ENCODE measurements at places on chromosomes 3 and 15.

- DNase-seq = peak; percentile 20
Measured at GRCh38 chr3:52372822-52373504, 56.8 kb downstream of the DNAH1 start.

DNA sequence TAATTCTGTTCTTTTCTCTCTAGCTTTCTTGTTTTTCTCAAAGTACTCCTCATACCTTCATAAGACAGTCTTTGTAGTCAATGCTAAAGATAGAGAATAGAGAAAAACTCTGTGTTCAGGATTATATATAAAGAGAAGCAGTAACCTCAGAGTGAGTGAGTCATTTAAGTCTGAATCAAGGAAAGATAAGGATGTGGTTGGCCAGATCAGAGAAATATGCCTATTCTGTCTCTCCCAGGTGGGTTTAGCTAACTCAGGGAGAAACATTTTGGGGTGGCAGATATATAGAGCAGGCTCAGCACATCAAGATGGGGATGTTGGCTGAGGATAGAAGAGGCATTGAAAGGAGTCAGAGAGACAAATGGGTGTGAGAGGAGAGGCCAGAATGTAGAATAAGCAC, 31.4 kb downstream of the GTF2E1 start:
- no peak for DNase-seq

DNA sequence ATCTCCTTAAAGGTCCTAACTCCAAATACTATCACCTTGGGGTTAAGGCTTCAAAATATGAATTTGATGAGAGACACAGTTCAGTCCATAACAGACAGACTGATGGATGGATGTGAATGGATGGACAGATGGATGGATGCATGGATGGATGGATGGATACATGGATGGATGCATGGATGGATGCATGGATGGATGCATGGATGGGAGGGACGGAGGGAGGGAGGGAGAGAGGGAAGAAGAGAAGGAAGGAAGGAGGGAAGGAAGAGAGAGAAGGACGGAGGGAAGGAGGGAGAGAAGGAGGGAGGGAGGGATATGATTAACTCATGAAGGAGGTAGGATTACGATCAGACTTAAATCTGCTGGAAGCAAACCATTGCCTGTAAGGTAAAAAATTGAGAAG, 192.4 kb downstream of the LRRN1 start:
- no peak for DNase-seq

GRCh38 chr3:61846488-61846887, 285.1 kb downstream of the PTPRG start:
- DNase-seq = no peak

GRCh38 chr3:105513042-105513441, 146.3 kb downstream of the ALCAM start:
- DNase-seq = no peak

DNA sequence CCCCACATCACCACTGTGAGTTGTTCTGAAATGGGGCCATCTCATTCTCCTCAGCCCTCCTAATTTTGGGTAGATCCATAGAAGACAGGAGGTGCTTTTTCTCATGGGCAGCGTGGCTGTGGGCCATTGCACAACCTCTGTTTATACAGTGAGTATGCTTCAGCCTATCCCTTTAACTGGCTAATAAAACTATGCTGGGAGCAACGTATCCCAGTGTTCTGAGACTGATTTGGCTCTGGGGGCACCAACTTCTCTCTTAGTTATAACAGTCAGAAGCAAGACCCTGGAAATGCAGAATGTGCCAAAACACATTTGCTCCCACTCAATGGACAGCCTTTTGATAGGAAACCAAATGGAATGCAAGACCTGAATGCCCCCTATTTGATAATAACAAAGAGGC, 97.1 kb upstream of the ICE2 start:
- no peak for DNase-seq

- DNase-seq = no peak
Measured at GRCh38 chr3:124227150-124227630, 235.3 kb upstream of the ROPN1 start.

- DNase-seq = no peak
Measured at GRCh38 chr3:5160321-5160720, 27.2 kb upstream of the EDEM1 start.

DNA sequence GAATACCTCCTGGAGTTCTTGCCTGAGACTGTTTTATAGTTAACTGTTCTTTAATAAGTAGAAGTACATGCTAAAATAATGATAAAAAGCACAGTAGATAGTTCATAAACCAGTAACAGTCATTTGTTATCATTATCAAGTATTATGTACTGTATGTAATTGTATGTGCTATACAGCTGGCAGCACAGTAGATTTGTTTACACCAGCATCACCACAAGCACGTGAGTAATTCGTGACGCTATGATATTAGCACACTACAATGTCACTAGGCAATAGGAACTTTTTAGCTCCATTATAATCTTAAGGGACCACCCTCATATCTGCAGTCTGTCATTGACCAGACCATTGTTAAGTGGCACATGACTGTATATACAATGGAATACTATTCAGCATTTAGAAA, 534.7 kb downstream of the FHIT start:
- no peak for DNase-seq

- no peak for DNase-seq
Measured at GRCh38 chr3:173653781-173654180, 256.2 kb downstream of the NLGN1 start.

GRCh38 chr15:62758126-62758951, 284.2 kb upstream of the TPM1 start:
- DNase-seq = no peak

GRCh38 chr3:109384164-109384563, 46.8 kb upstream of the DPPA4 start:
- no peak for DNase-seq

DNA sequence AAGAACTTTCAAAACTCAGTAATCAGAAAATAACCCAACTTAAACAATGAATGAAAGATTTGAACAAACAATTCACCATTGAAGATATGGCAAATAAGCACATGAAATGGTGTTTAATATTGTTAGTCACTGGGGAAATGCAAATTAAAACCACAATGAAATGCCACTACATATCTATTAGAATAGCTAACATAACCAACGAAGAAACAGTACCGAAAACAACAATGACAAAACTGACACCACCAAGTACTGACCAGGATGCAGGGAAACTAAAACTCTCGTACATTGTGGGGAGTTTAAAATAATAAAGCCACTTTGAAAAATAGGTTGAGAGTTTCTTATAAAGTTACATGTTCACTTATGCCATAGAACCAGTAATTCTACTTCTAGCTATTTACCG, 69.1 kb downstream of the KBTBD8 start:
- DNase-seq = no peak

- DNase-seq = no peak
Measured at GRCh38 chr3:72728958-72729467, 119.2 kb downstream of the SHQ1 start.

- DNase-seq = no peak
Measured at GRCh38 chr3:123330441-123330991, 118.4 kb downstream of the ADCY5 start.

GRCh38 chr3:176167272-176167671, 1030.0 kb downstream of the TBL1XR1 start:
- no peak for DNase-seq

DNA sequence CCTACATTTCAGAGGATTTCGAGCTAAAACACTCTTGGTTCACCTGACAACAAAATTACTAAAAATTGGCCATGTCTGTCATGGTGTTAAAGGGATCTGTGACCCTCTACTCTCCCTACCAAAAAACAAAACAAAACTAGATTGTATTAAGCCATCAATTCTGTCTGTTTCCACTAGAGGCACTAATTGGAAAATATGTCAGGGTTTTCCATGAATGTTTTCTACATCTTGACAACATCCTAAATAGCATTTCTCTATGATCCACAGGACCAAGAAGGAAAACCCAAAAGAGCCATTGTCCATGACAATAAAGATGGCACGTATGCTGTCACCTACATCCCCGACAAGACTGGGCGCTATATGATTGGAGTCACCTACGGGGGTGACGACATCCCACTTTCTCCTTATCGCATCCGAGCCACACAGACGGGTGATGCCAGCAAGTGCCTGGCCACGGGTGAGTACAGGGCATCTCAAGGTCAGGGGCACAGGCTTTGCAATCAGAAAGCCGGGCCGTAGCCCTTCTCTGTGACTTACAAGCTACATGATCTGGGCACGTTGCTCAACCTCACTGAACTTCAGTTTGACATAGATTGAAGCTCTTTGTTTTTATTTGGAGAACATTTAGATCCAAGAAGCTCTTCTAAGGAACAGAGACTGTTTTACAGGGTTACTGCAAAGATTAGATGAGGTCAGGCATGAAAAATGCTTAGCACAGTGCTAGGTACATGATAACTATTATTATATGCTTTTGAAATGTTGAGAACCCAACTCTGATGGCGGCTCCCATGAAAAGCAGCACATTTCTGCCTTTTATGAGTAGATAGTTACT, 74.8 kb downstream of the DNASE1L3 start:
- no peak for DNase-seq

GRCh38 chr3:77372634-77373346, 332.9 kb downstream of the ROBO2 start:
- DNase-seq = no peak

- DNase-seq = no peak
Measured at GRCh38 chr3:186365202-186365974, 3.4 kb upstream of the DGKG start.

- no peak for DNase-seq
Measured at GRCh38 chr3:122857019-122857418, 62.1 kb downstream of the SLC49A4 start.

GRCh38 chr15:100134089-100134583, 207.6 kb downstream of the ADAMTS17 start:
- no peak for DNase-seq

- DNase-seq = peak; percentile 86
Measured at GRCh38 chr15:92797168-92798052, 102.7 kb upstream of the CHD2 start.

- DNase-seq = no peak
Measured at GRCh38 chr15:78411061-78411460, 27.0 kb upstream of the IREB2 start.

DNA sequence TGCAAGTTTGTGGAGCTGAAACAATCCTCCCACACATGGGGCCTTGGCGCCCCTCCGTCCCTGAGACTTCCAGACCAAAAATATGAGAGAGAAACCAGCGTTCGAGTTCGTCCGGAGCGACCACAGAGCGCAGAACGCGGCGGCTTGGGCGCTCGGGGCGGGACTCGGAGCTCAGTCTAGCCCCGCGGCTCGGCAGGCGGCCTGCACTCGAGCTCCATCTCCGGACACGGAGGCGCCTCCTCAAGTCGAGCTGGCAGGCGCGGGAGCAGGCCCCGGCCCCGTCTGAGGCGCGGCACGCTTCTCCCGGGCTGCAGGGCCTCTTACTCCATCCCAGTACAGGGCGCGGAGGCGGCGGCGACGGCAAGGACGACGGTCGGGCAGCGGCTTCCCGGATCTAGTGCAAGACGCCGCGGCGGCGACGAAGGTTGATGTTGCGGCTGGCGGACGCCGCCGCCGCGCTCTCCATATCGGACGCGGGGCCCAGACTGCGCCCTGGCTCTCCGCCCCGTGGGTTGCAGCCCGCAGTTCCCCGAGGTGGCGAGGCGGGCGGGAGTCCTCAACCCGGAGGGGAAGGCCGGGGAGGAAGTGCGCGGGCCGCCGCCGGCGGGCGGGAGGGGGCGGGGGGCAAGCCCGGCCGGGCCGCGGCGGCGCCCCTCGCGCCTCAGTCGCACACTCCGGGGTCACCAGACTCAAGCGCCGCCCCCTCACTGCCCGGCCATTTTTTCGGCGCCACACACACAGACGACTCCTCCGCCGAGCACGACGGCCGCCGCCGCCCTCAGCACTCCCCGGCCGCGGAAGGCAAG, 674 bp downstream of the MSL2 start:
- peak; percentile 89 for DNase-seq

GRCh38 chr15:43008150-43008549, 87.6 kb upstream of the TTBK2 start:
- DNase-seq = no peak

GRCh38 chr3:122067588-122068240, 12.6 kb downstream of the CD86 start:
- DNase-seq = no peak

- DNase-seq = no peak
Measured at GRCh38 chr15:61159901-61160300, 69.2 kb downstream of the RORA start.

- no peak for DNase-seq
Measured at GRCh38 chr3:66567077-66567476, 66.3 kb upstream of the LRIG1 start.

GRCh38 chr3:180626844-180627243, 24.9 kb downstream of the TTC14 start:
- DNase-seq = no peak

DNA sequence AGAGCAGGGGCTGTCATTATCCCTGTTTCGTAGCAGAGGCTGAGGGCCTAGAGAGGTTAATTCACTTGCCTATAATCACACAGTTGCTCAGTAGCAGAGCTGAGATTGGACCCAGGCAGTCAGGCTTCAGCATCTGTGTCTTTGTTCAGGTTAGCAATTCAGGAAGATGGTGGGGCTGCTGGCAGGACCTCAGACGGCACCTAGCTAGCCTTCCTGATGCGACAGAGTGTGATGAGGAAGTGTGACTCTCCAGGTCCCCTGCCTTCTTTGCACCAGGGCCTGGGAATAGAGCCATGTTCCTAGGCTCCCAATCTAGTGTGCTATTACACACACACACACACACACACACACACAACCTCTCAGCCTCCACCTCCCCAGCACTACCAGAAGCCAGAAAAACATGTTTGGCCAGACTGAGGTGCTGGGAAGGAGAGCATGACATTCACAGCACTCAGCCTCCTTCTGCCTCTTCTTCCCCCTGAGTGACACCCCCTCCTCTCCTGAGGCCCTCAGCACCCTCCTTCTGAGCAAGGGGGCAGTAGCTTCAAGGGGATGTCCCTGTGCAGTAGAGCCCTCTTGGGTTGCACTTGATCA, 88.9 kb downstream of the TLE3 start:
- DNase-seq = no peak

DNA sequence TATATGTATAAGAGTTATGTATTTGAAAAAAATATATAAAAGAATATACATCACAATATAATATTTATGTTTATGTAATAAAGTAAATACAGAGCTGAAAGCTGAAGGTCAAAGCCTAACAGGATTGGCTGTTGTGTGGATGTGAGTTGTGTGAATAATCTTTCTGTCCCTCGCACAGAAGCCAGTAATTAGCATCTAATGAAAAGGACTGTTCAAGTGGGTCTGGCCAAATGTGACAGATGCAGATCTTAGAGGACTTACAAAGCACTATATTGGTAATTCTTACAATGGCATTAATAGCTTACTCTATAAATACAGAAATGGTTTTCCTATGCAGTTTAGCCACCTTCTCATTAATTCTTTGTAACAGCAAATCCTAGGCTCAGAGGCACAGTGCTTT, 2.4 kb downstream of the MKRN3 start:
- no peak for DNase-seq

DNA sequence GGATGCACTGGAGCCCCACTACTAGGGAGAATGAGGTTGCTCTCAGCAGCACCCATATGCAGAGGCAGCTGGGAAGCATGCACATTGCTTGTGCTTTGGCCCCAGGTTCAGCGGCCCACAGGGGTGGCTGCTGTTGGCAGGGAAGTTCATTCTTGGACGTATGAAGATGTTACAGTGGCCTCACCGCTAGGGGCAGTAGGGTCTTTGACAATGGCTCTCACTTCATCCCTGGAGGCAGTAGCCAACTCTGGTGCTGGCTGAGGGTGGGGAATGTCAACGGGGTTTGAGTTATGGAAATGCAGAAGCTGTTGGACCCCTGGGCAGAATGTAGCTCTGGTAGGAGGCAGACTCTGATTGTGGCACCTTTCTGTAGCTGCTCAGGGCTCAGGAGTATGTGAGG, 279.9 kb downstream of the SCAPER start:
- DNase-seq = no peak

Data from CD4-positive, alpha-beta T cell treated with Interleukin-12 subunit alpha and Interleukin-12 subunit beta, for 1 hour (primary cell).